ENCODE measurements at places on chromosomes 6 and 20.

- no peak for DNase-seq
Measured at GRCh38 chr6:15536198-15536955, 126.5 kb downstream of the DTNBP1 start.

DNA sequence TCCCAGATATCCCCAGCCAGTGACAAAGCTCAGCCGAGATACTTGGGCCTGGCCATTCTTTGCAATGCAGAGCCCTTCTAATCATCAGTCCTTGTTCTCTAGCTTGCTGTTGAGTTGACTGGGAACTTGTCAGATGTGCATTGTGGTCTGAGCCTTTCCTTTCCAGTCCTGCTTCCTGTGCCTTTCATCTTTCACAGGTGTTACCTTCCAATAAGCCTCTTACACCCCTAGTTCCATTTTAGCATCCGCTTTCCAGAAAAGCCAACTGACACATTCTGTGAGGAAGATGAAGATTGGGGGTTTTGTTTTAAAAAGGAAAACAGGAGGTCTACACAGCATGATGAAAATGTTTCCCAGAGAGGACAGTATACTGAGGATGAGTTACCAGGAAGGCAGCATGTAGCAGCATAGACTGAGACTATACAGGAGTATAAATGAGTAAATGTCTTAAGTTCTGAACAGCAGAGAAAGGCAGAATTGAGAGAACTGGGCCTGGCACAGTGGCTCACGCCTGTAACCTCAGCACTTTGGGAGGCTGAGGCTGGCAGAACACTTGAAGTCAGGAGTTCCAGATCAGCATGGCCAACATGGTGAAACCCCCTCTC, 5.6 kb upstream of the CEP85L start:
- no peak for DNase-seq

DNA sequence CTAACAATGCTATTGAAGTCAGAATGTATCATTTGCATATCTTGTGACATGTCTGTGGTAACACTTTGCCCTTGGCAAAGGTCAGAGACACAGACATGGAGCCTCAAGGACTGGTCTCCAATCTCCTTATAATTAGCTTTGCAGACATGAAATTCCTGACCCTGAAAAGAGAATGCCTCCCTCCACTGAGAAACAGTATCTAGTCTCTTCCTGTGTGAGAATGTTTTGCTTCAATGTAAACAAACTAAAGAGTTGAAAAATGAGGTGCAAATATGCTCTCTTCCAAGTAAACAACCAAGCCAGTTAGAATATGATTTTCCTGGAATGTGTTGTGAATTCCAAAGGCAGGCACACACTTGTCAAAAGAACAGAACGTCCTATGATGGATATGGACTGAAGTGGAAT, 407.1 kb upstream of the MARCKS start:
- no peak for DNase-seq

DNA sequence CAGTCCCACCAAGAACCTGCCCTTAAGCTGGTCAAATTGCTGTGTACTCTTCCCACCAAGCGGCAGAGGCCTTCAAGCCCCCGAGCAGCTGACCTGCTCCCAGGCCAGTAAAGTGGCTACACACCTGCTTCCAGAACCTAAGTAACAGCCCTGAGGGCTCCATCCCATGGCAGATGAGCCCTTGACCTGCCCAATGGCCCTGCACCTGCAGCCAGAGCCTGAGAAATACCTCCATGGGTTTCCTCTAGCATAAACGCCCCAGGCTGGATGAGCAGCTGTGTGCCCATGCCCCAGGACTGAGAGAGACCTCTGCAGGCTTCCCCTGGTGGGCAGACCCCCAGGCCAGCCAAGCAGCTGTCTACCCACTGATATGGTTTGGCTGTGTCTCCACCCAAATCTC, 123.0 kb upstream of the LAMA2 start:
- no peak for DNase-seq

- no peak for DNase-seq
Measured at GRCh38 chr6:124033501-124033900, 229.8 kb downstream of the NKAIN2 start.

Data from endothelial cell (in vitro differentiated cells).